ENCODE measurements at places on chromosomes 2 and 18.

DNA sequence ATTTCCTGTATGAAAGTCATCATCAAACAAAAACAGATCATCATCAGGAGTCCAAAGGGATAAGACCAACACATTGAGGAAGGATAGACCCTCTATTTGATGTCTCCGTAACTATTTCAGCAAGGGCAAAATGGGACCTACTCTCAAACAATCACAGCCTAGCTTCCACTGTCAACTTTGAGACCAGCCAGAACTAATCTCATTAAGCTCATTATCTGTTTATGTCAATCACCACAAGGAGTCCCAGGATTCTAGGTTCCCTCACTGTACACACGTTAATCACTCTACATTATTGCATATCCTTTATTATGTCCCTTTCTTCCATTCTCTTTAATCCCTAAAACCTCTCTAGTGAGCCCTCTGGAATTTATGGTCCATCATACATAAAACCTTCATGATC lies 370.3 kb upstream of the LINC00305 start:
- no peak for DNase-seq

- no peak for DNase-seq
These were observed 14.7 kb upstream of the IKZF2 start for GRCh38 chr2:213166109-213166508.

- DNase-seq = no peak
These were observed 39.4 kb upstream of the AGPS start for GRCh38 chr2:177353187-177353478.

DNA sequence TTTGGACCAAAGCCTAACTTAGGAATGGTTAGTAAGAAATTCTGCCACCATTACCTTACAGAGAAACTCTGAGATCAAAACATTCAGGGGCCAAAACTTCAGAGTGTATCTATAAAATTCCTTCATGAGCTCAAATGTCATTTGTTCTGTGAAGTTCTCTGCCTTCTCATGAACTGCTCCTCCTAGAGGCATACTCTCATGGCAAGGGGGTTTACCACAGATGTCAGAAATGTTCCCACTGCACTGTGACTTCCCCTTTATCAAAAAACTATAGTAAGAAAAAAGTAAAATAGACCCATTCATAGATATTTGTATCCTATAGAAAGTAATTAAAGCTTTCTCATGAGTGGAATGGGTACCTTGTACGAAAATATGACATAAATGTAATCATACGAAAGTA lies 68.5 kb downstream of the USP40 start:
- DNase-seq = no peak

GRCh38 chr2:119267604-119268003 lies 44.0 kb downstream of the STEAP3 start:
- no peak for DNase-seq

DNA sequence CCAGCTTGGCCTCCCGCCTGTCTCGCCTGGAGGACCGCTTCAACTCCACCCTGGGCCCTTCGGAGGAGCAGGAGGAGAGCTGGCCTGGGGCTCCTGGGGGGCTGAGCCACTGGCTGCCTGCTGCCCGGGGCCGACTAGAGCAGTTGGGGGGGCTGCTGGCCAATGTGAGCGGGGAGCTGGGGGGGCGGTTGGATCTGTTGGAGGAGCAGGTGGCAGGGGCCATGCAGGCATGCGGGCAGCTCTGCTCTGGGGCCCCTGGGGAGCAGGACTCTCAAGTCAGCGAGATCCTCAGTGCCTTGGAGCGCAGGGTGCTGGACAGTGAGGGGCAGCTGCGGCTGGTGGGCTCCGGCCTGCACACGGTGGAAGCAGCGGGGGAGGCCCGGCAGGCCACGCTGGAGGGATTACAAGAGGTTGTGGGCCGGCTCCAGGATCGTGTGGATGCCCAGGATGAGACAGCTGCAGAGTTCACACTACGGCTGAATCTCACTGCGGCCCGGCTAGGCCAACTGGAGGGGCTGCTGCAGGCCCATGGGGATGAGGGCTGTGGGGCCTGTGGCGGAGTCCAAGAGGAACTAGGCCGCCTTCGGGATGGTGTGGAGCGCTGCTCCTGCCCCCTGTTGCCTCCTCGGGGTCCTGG lies 3.7 kb upstream of the KHK start:
- no peak for DNase-seq
